ENCODE measurements at places on chromosomes 1 and 21.

DNA sequence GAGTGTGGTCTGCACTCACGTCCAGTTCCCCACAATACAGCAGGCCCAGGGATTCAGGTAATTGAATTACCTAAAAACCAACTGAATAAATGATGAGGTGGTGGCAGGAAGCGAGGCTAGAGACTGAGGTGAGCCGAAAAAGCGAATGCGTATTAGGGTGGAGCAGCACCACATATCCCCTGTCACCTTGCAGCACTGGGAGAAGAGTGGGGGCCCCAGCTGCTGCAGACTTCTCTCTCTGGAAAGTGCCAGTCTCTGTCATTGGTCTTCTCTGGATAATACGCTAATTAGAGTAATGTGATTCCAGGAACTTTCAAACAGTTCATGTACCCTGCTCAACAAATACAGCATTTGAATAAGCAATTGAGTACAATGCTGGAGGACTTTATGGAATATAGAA lies 199.0 kb downstream of the RPS6KC1 start:
- no peak for DNase-seq

GRCh38 chr1:209229494-209230061 lies 353.9 kb upstream of the CAMK1G start:
- no peak for DNase-seq

- no peak for DNase-seq
These were observed 146.0 kb downstream of the RERE start for GRCh38 chr1:8671306-8671917.

GRCh38 chr21:45494135-45494850 lies 47.9 kb downstream of the SLC19A1 start:
- no peak for DNase-seq

- DNase-seq = no peak
These were observed 108.7 kb upstream of the KCNJ15 start for GRCh38 chr21:38148046-38148445.

DNA sequence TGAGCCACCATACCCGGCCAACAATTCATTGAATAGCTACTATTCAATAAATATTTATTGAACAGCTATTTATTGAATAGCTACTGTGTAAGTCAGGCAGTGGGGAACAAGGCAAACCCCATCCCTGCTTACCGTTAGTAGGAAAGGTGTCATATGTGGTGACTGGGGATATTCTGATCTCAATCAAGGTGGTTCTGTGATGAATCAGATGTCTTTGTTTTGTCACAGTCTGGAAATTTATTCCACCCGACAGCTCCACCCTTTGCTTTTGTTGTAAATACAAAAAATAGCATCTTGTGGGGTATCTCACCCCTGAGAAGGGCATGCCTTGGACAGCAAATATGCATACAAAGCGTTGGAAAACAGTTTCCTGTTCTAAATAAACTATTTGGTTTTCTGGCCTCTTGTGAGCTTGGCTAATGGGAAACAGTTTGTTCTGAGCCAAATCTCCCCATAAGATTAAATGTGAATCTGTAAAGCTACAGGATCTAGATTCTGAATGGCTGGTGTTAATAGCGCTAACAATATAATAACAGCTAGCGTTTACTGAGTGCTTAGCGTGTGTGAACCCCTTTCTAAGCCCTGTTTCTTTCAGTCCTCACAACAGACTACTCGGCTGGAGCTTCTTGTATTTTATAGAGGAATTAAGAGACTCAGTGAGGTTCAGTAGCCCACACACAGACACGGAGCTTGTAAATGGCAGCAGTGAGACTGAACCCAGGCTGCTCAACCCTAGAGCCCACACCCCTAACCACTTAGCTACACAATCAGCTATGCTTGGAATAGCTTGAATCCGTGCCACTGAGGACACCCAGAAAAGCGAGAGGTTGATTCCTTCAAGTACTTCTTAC lies 5.5 kb downstream of the PDPN start:
- no peak for DNase-seq

GRCh38 chr1:104266612-104267011 lies 516.9 kb downstream of the AMY1C start:
- DNase-seq = no peak

- DNase-seq = no peak
These were observed 44.2 kb upstream of the PLD5 start for GRCh38 chr1:242568666-242569065.

GRCh38 chr1:88088481-88088880 lies 595.6 kb upstream of the PKN2 start:
- DNase-seq = no peak

- DNase-seq = no peak
These were observed 46.4 kb downstream of the VPS13D start for GRCh38 chr1:12276225-12276624.

DNA sequence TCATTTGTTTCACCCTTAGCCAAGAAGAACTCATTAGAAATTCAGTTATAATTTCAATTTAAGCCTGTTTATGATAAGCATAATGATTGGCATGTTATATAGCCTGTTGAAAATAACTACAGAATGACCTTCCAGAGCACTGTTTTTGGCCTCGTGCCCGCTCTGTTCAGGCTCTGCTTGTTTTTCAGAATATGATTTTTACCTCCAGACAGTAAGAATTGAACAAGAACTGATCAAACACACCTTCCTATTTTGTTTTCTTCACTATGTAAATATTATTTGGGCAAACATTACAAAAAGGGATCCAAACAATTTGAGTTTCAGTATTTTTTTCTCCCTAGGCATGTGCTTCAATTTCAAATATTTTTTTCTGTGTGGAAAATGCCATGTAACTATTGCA lies 48.1 kb upstream of the ANGPTL1 start:
- DNase-seq = no peak

DNA sequence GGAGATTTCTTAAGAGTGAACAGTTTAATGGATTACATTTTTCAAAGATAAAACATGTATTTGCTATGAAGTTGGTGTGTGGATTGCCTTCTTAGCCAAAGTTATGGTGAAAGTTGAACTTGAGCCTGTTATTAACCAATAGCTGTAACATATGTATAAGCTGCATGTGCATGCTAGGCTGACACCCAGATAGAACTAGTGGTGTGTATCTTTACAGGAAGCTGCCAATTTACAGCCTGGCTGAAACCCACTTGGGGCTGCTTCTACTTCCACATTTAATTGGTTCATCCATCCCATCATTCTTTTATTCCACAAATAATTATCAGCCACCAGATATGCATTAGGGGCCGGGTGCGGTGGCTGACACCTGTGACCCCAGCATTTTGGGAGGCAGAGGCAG lies 3.3 kb downstream of the PLA2G5 start:
- no peak for DNase-seq

GRCh38 chr1:162361349-162361748 lies 15.3 kb downstream of the SPATA46 start:
- DNase-seq = no peak

GRCh38 chr1:233614743-233615521 lies 1.0 kb downstream of the KCNK1 start:
- no peak for DNase-seq

- no peak for DNase-seq
These were observed 11.5 kb upstream of the KCNJ6 start for GRCh38 chr21:37927711-37928110.

GRCh38 chr1:112715264-112716053 lies at the start of gene PPM1J:
PPM1J (minus strand) TSS chr1:112715332; CDS start chr1:112715301, 31 bp downstream.
- peak; percentile 56 for DNase-seq

DNA sequence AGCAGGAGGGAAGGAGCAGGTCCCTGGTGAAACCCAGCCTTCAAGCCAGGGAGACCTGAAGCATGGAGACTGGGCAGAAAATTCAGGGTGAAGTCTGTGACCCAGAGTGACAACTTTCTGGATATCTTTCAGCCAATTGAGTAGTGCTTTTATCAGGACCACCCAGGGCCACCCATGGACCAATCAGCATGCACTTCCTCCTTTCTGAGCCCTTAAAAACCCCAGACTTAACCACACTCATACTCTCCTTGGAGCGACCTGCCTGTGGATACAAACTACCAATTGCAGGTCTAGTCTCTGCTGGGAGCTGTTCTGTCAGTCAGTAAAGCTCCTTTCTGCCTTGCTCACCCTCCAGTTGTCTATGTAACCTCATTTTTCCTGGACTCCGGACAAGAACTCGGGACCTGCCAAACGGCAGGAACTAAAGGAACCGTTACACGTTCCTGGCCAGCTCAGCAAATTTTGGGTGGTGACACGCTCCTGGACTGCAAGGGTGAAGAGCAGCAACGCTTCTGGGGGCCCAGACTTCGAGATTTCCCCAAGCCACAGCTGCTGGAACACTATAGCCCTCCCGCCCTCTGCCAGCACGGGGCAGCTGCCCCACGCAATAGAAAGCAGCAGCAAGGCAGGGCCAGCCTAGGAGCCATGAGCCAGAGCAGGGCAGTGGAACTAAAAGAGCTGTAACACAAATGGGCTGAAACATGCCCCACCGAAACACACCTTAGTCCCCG lies 1183.4 kb downstream of the AMY1C start:
- DNase-seq = no peak

DNA sequence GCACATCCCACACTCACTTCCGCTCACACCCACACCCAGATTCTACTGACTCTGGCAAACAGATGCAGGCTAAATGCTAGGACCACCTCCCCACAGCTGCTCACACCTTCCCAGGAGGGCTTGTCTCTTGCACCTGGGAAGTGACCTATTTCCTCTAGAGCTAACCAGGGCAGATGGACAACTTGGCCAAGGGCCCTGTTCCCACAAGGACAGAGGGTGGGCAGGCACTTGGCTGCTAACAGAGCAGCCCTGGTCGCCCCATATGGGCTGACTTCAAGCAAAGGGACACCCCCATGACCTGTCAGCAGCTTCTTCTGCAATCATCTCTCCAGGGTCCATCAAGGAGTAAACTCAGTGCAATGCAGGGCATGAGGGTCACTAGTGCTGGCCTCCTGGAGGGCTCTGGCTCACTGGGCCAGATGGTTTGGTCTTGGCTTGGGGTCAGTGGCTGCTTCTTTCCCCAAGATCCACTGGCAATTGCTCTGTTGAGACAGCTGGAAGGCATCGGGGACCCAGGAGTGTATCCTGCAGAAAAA lies 641.5 kb downstream of the PLPP3 start:
- no peak for DNase-seq

DNA sequence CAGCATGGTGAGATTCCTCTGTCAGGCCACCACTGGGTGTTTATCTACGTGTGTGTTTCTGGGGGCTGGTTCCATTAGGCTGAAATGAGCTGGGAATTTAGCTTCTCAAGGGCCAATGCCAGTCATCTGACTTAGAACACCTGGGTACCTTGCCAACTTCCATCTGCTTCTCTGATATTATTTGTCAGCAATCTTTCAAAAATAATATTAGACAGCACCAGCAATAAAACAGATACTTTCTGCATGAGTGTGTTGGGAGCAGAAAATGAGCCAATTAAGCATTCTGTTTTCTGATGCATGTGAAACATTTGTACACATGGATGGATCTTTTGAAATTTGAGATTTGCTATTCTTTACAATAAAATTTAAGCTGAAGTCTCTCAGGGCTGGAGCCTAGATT lies 124.1 kb downstream of the RYR2 start:
- no peak for DNase-seq

DNA sequence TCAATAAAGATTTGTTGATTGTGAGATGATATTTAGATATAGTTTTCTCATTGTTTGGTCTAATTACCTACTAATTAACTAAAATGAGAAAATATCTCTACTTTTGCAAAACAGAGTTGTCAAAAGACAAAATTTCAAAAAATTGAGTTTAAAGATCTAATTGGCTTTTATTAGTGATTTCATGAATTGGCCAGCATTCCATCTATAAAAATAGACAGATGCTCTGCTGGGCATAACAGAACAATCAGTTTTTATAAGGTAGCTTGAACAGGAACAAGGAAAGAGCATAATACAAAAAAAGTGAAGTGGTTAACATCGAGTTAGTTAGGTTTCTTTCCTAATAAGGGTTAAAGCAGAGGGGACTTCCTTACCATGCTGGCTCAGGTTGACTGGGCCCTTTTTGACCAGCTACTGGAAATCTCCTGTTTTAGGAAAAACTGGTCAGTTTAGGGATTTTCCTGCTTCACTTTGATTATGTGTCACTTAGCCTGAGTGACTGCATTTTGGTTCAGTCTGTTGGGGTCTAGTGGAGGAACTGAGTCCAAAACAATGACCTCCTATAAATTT lies 63.0 kb downstream of the VCAM1 start:
- DNase-seq = no peak

Measured in cortex of kidney (tissue), 1 donor.